ENCODE measurements at places on chromosomes 2 and 18.

DNA sequence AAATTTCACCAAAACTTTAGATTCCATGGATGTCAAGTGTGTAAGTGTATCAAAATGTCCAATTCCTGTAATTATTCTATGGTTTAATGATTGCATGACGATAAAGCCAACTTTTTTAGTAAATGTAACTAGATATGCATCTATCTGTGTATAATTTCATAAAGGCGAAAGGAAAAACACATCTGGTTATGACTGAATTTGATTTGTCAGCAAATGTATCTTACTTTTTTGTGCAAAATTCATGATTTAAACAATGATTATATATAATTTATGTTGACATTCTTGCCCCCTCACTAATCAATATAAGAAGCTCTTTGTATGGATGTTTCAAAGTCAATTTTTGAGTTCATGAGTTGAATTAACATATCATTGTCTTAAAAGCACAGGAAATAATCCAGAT, 138.5 kb downstream of the KCNJ3 start:
- no peak for DNase-seq

DNA sequence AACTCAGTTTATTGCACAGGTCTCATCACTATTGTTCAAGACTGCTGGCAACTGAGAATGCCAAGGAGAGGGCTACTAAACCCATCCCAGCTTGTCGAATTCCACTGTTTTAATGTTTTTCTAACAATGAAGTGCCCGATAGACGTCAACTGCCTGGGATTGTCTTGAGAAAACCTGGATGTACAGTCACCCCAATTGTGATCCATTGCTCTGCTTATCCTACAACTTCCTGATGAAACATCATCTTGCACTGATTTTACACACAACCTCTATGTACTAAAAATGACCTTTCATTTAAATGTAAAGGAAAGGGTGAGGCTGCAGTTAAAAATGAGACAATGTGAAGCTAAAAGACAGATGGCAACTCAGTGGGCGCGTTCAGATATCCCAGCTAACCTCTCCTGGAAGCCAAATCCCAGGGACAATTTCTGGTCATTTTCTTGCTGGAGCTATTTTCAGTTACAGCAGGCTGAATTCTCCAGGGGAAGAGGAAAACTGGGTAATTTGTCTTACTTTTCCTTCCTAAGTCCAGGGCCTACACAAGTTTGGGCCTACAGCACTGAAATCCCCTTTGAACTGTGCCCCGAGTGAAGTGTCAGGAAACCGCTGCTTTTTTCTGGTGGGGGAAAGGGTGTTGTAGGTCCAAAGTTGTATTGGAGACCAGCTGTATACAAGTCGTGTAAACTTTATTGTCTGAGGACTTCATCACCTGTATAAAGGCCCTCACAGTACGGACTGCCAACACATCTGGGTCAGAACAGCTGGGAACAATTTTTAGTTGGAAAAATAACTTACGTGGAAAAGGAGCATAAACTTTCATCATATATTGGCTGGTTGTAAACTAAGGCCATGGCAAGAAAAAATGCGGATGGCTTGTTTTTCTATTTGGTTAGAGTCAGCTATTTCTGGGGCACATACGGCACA, 68.9 kb upstream of the LTBP1 start:
- no peak for DNase-seq

DNA sequence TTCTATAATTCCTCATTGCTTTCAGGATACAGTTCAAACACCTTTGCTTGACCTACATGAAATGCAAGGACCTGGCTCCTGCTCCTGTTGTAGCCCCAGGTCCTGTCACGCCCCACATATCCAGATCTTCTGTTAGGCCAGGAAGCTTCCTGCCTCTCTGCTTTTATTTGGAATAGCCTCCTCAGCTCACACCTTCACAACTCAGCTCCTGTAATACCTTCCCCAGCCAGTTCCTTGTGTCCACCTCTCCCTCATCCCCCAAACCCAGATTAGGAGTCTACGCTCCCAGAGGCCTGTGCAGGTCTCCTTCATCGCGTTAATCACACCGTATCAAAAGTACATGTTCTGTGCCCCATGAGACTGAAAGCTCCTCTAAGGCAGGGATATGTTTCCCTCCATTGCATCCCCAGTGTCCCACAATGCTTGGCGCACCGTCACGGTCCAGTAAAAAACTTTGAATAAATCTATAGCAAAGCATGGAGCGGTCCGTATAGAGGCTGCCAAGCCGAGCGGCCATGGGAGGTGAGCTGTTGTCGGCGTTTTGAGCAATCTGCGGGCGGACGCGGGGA, 371 bp downstream of the MDH1B start:
- no peak for DNase-seq

- DNase-seq, result no peak
Observed at GRCh38 chr2:16932826-16933225, 267.2 kb upstream of the CYRIA start.

DNA sequence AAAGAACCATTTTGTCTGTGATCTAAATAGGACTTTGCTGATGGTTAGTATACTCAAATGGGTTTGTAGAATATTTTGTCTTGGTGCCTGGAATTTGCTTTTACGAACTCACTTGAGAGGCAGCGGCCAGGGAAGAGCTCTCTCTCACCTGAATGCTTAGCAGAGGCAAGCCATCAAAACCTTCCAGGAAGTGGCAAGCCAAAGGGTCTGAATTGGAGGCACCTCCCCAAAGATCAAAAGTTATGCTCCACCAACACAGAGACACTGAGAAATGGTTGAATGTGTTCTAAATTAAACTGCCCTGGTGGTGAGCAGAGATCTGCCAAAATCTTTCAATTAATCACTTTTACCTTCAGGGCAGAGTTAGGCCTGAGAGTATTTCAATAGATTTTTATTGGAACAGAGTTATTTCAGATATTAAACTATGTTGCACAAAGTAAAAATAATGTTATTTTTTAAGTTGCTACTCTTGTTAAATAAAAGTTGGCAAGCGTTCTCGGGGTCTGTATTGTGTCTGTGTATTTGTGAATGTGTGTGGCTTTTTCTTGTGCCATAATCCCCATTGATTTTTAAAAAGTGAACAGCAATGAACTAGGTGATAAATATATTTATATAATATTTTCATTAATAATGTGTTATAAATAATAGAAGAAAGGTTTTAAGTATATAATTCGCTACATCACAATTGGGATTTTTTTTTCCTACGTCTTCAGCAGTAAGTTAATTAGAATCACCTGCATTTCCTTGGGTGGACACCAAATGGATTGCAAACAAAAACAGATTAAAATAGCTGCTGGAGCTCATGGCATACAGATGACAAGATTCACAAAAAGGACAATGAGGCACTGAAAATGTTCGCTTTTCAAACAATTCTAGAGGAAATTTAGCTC, 416.1 kb downstream of the ARHGAP15 start:
- no peak for DNase-seq

- DNase-seq, result no peak
Observed at GRCh38 chr2:155377266-155377680, 678.8 kb downstream of the KCNJ3 start.

DNA sequence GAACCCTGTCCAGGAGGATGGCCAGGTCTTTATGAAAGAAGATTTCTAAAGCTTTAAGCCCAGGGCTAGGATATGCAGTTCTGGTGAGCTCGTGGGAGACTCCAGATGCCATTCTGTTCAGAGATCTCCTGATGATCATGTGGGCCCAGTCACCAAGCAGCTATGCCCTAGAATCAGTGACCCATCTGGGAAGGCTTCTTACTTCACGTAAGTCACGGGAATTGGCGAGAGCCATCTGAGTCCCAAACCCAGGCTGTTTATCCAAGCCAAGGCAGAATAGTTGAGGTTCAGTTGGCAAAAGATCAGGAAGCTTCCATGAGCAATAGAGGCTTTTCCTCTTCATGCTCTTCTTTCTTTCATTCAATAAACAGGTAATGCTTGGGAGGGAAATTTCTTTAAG, 23.9 kb downstream of the ANTXR1 start:
- DNase-seq, result no peak

GRCh38 chr18:48024881-48025660, 94.6 kb upstream of the SMAD2 start:
- DNase-seq, result no peak

- no peak for DNase-seq
Observed at GRCh38 chr2:103734911-103735310, 973.1 kb downstream of the TMEM182 start.

DNA sequence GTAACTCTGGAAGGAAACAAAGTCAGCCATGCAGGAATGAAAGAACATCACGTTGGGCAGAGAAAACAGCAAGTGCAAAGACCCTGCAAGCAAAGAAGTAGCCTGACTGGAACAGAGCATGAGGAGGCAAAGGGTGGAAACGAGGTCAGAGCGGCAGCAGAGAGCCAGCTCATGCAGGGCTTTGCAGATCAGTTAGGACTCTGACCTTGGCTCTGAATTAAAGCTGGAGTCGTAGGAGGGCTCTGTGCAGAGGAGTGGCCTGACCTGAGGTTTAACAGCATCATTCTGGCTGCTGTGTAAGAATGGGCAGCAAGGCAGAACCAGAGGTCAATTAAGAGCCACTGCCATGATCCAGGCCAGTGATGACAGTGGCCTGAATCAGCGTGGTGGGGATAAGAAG, 220.7 kb downstream of the PRKCE start:
- DNase-seq, result no peak

GRCh38 chr18:47906408-47906807, 24.1 kb downstream of the SMAD2 start:
- no peak for DNase-seq

GRCh38 chr2:175187378-175187777, 5.9 kb upstream of the ATP5MC3 start:
- no peak for DNase-seq

DNA sequence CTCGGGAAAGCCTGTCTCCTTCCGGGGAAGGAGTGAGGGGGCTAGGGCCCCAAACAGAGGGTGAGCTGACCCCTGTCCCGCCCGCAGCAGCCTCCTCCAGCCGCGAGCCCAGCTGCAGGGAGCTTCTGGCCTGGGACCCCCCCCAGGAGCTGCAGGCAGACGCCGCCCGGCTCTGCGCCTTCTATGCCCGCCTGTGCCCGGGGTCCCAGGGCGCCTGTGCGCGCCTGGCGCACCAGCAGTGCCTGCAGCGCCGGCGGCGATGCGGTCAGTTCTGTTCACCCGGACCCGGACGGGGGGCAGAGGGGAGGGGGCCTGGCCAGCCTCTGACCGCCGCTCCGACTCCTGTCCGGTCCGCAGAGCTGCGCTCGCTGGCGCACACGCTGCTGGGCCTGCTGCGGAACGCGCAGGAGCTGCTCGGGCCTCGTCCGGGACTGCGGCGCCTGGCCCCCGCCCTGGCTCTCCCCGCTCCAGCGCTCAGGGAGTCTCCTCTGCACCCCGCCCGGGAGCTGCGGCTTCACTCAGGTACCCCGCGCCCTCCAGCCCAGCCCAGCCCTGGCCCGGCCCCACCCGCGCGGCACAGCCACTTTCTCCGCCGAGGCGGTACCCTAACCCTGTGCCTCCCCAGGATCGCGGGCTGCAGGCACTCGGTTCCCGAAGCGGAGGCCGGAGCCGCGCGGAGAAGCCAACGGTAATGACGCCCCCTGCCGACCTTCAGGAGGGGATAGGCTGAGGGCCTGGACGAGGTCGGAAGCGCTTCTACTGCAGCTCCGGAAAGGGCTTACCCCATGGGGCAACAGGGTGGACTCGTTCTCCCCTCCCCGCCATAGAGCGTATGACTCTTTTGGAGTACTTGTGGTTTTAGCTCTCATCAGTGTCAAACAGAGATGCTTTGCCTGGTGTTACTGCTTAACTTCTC, 2.0 kb upstream of the CHRND start:
- DNase-seq, result no peak

DNA sequence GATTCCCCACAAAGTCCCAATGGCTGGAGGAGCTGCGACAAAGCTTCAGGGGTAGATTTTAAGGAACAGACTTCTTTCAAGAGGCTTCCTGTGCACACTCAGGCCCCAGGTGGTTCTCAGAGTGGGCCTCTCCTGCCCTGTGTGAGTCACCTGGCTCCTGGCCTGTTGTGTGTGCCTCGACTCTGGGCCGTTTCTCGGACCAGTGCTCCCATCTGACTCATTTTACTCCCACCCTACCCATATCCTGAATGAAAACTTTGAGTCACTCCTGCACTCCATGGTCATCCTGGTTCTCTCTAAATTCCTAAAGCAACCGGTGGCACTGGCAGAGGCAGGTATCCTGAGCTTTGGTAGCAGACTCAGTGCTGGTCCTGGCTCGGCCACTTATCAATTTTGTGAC, 84.1 kb downstream of the CELF4 start:
- no peak for DNase-seq

DNA sequence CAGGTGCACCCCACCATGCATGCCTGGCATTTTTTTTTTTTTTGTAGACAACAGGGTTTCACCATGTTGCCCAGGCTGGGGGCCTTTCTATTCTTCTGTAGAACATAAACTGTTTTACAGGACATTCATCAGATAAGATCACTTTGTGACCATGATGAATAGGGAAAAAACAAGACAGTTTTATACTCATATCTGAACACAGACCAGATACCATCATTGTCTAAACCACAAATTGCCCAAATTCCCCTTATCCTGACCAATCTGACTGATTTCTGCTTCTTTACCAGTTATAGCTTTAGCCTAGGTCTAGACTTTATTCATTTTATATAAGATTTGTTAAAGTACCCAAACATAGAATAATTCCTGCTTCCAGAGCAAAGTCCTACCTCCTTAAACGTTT, 1699.3 kb upstream of the TMEFF2 start:
- no peak for DNase-seq

- no peak for DNase-seq
Observed at GRCh38 chr2:37688771-37689468, 17.5 kb upstream of the CDC42EP3 start.

GRCh38 chr2:10163498-10164486, 41.3 kb downstream of the RRM2 start:
- DNase-seq, result no peak

DNA sequence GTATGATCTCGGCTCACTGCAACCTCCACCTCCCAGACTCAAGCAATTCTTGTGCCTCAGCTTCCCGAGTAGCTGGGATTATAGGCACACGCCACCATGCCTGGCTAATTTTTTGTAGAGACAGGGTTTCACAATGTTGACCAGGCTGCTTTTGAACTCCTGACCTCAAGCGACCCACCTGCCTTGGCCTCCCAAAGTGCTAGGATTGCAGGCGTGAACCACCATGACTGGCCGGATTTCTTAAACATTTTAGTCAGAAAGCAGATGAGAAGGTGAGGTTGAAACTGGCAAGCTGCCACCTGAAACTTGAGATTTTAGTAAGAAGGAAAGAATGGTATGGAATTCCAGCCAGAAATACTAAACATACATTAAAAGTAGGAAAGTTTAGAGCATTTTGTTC, 31.9 kb downstream of the KLHL23 start:
- DNase-seq, result no peak

DNA sequence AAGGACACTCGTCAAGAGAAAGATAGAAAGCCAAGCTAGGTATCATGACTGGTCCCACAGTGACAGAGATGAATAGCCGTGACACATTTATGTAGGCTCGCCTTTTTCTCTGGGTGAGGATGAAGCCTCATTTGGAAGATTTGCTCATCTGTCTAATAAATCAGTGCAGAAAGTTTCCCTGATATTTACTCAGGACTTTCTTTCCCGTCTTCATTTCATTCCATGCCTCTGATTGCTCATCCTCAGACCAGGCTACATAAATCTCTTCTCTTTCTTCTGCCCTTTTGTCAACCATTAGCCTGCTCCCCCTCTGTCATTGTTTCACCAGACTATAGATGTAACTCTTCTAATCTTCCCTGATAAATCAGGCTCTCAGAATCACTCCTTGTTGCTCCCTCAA, 361.8 kb upstream of the MEIS1 start:
- DNase-seq, result no peak
